ENCODE measurements at places on chromosomes 11 and 22. TPM values are rescaled to one million over a fixed set of nuclear protein-coding genes. Genes with fewer than 3 reads are reported as not detected.

STK33 gene
- not detected for polyA plus RNA-seq

SLC22A6 gene
- not detected for polyA plus RNA-seq

RBMXL2 gene
- polyA plus RNA-seq, result not detected

C11orf87 gene
- polyA plus RNA-seq, result not detected

TMA7B gene
- polyA plus RNA-seq, result not detected

LMNTD2 gene
- polyA plus RNA-seq, result 10.6 TPM

SPON1 gene
- polyA plus RNA-seq, result not detected

DNA sequence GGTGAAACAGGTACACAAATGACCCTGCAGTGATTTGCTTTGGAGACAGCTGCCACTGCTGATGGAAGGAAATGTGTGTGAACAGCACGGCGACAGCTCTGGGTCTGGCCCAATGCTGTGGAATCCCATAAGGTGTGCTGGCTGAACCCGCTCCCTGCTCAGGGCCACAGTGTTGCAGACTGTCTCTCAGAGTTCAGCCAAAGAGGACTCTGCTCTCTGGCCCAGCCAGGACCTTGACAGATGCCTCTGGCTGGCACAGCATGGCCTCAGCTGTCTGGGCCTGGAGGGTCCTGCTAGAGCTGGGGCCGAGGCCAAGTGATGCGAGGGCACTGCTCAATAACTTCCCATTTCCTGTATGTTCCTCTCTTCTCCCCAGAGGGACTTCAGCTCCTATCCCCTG lies 5.3 kb upstream of the ABCC8 start:
- no peak overlapping the region for H3K4me3 ChIP-seq
- no peaks in the 10 kb centered on the region for H3K36me3 ChIP-seq
- no peak overlapping the region for H3K27ac ChIP-seq
- no peak for DNase-seq

- no peak overlapping the region for H3K27ac ChIP-seq
- DNase-seq, result no peak
- peaks cover 8% of the 10 kb centered on the region for H3K4me1 ChIP-seq
- H3K27me3 ChIP-seq, result no peaks in the 10 kb centered on the region
- H3K4me3 ChIP-seq, result no peak overlapping the region
- H3K36me3 ChIP-seq, result no peaks in the 10 kb centered on the region
These were observed 16.6 kb upstream of the BCR start for GRCh38 chr22:23163665-23164064.

- peaks cover 40% of the 10 kb centered on the region for H3K4me1 ChIP-seq
- H3K4me3 ChIP-seq, result no peak overlapping the region
- H3K27ac ChIP-seq, result peak overlapping the region; percentile 54
- no peaks in the 10 kb centered on the region for H3K36me3 ChIP-seq
These were observed 10.8 kb downstream of the C1QTNF6 start for GRCh38 chr22:37177221-37177620.
